ENCODE measurements at places on chromosomes 5 and 9.

DNA sequence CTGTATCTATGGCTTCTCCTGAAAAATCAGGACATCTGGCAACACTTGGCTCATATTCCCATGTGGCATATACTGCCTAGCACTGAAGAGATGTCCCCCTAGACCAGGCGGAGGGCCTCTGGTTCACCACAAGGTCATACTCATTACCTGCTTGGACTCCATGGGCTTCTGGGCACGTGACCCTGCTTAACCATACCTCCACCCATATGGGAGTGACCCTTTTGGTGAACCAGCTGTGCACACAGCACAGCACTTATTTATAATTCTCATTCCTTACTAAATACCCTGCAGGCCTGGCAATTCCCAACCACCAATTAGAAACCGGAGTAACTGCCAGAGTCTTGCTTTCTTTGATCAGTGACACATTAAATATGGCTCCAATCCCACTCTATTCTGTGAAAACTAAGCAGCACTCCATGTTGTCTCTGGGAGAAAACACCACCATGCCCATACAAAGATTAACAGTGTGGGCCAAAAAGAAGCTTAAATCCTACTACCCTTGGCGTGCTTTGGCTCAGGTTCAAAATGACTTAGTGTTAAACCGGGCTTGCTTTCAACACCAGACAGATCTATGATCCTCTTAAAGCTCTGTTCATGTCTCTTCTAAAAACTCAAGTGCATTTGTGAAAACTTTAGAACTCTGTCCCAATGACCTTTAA lies 57.7 kb downstream of the MTMR12 start:
- DNase-seq = no peak

DNA sequence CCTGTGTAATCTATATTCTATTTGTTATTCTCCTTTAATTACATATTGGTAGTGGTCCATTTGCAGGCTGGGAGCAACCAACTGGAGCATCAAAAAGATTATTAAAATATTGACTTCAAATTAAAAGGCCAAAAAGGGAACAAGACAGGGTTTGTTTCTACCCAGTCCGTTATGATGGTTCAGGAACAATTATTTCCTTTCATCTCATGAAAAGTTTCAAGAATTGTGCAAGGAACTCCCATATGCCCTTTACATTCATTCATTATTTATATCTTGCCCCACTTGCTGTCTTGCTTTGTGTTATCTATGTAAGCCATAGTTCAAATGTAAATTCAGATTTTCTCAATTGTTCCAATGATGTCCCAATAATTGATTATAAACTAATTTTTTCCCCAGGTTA lies 58.7 kb upstream of the TLE1 start:
- DNase-seq = no peak

GRCh38 chr9:116032683-116033440 lies 120.7 kb upstream of the PAPPA start:
- DNase-seq = no peak

- no peak for DNase-seq
Measured at GRCh38 chr9:79598562-79599345, 27.0 kb downstream of the TLE4 start.

DNA sequence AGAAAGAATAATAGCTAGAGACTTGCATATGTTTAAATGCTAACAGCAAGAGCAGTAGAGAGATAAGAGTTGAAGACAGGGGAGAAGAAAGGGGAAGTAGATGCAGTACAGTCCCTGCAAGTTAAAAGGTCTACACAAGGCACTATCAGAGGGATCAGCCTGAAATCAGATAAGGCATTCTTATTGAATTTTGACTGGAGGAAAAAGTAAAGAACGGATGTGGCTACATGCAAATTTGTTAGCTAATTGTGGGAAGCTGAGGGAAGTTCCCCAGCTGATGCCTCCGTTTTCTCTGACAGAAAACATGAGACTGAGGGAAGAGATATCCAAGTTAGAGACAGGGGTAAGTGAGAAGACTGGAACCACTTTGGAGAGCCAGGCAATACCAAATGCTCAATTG lies 12.9 kb upstream of the RHOBTB3 start:
- DNase-seq = peak; percentile 23

GRCh38 chr5:172142709-172143215 lies 45.3 kb downstream of the STK10 start:
- DNase-seq = no peak

DNA sequence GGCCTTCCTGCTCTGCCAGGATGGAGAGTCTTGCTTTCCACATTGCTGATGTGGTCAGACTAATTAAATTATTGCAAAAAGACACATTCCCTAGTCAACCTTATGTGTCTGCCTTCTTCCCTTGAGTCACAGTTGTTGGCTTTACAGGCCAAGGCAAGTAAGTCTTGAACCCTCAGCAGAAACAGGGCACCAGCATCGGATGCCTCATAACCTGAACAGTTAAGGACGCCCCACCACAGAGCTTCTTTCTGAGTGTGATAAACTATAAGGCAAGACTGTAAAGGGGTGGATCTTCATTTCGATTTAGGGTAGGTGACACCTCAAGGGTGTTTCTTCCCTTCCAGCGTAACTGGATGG lies 670 bp upstream of the KIF2A start:
- DNase-seq = no peak

DNA sequence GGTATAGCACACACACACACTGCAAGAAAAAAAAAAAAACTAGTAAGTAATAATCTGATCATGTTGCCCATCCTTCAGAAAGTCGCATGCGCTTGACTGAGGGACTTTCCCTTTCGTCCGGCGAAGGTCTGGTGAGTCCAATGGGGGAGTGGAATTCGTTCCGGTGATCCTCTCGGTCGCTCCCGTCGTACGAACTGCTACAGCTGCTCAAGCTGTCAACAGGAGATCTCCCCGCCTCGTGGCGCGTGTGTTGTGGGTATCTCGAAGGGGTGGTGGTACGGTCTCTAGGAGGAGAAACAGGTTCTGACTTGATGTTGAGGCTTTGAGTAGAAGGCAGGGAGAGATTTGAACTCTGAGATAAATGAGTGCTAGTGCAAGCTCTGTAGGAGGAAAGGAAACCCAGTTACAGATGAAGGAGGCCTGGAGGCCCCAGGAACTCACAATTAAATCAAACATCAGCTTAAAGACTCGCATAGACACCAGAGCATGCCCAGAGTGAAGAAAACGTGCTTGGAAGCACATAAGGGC lies 160.4 kb downstream of the MEF2C start:
- DNase-seq = no peak

DNA sequence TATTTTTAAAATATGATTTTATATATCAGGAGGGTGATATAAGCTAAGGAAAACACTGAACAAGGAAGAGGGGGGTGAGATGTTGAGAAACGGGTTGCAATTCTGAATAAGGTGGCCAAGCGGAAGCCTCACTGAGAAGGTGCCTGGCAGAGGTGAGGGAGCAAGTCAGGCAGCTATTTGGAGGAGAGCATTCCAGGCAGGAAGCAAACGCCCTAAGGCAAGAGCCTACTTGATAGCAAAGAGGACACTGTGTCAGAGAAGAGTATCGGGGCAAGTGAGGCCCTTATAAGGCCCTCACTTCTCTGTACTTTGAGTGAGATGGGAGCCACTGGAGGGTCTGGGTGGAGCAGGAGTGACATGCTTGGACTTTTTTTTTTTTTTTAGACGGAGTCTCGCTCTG lies 8.0 kb upstream of the CTNNA1 start:
- no peak for DNase-seq

DNA sequence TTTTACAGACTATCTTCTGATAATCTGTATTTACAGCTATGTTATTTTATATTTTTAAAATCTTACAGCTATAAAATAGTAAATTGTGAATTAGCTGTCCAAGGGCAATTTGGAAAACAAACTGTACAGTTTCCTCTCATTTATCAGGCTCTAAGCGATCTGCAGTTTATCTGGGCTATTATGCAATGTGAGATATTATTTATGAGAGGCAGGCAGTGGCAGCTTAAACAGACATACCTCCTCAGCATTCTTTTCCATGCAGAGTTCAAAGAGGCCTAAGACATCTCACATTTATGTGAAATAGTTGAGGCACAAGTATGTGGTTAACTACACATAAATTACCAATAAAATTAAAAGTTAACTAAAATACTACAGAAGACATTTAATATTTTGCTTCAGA lies 10.2 kb downstream of the NIPSNAP3B start:
- no peak for DNase-seq

DNA sequence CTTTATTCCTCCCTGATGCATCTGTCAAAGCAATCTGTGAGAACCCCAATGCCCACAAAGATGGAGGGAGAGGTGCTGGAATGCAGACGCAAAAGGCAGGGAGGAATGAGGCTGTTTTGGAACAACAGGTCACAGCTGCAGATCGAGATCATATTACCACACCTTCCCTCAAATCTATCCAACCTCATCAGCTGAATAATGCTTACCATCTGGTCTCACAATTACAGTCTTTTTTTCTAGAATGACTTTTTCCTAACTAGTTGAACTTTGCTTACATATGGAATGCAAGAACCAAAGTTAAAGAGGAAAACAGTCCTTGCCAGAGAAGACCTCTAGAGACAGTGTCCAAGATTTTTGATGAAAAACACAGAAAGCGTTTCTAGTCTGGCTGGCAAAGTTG lies 158.1 kb downstream of the LPAR1 start:
- no peak for DNase-seq

DNA sequence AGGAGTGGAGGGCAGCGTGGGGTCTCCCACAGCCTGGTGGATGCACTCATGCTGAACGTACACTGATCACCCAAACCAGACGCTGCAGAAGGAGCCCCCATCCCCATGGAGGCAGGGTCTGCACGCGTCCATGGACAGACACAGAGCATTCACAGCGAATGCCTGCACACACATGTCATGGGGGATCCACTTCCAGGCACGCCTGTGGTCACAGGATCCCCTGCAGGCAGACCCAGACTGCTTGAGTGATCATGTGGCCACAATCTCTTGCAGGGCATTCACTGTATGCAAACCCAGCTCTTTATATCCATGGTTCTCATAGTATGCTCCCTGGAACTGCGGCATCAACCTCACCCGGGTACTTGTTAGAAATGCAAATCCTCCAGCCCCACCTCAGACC lies 5.4 kb downstream of the SNCB start:
- DNase-seq = no peak

DNA sequence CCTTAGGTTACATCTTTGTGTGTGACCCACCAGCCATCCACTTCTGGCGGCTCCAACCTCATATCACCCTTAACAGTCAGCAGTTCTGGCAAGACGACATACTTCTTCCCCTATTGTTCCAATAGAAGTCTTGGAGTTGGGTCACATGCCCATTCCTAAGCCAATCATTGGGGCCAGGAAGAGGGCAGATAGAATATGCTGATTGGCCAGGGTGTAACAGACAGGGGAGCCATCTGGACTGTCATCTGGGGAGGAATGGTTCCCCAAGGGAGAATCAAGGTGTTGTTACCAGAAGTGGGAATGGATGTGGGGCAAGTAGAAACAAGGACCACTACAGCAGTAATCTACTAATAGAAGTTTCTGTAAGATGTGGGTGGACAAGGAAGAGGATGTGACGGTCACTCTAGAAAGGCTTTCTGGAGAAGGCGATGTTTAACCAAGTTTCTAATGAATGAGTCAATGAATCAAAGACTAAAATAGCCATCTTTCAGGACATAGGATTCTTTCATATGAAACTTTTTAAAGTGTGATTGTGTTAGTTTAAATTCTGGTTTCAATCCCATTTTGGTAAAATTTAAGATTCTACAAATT lies 200.4 kb downstream of the ARHGAP26 start:
- DNase-seq = no peak

DNA sequence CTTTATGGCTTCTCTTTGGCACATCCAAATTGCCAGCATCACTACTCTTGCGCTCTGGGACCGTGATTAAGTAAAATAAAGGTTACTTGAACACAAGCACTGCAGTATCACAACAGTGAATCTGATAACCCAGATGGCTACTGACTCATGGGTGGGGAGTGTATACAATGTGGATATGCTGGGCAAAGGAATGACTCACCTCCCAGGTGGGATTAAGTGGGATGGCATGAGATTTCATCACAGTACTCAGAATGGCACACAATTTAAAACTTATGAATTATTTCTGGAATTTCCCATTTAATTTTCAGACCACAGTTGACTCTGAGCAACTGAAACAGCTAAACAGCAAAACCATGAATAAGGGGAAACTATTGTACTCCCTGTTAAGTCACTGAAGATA lies 4.3 kb downstream of the GFM2 start:
- no peak for DNase-seq

- no peak for DNase-seq
Measured at GRCh38 chr5:90297045-90297764, 112.4 kb downstream of the CETN3 start.

DNA sequence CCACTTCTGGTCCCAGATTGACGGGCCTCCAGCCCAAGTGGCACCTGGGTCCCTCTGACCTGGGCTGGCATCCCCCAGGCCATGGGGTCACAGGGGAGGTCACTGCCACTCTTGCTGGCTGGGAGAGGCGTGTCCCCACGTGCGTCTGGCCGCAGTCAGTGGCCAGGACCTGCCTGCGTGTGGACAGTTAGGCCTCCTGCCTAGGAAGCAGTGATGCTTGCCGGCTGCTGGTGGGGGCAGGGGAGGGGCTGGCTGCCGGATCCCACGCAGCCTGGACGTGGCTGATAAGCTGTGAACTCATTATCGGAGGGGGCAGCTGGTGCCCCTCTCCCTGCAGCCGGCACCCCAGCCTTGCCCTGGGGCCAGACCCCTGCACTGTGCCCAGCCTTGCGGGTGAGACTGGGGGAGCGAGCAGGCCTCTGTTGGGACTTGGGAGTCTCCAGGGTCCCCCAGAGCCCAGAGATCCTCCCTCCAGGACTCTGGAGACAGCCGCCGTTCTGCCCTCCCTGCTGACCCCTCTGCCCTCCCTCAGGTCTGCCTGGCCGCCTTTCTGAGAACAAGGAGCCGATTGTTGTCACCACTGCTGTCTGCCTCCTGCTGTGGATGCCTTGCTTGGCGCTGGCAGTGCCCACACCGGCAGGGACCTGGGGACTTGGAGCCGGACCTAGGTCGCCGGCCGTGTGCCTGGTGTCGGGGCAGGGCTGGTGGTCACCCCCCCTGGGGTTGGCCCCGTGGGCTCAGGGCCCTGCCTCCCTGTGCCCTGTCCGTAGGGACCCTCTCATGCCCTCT lies 12.3 kb downstream of the RXRA start:
- no peak for DNase-seq

- no peak for DNase-seq
Measured at GRCh38 chr5:158471535-158471924, 612.6 kb upstream of the CLINT1 start.

DNA sequence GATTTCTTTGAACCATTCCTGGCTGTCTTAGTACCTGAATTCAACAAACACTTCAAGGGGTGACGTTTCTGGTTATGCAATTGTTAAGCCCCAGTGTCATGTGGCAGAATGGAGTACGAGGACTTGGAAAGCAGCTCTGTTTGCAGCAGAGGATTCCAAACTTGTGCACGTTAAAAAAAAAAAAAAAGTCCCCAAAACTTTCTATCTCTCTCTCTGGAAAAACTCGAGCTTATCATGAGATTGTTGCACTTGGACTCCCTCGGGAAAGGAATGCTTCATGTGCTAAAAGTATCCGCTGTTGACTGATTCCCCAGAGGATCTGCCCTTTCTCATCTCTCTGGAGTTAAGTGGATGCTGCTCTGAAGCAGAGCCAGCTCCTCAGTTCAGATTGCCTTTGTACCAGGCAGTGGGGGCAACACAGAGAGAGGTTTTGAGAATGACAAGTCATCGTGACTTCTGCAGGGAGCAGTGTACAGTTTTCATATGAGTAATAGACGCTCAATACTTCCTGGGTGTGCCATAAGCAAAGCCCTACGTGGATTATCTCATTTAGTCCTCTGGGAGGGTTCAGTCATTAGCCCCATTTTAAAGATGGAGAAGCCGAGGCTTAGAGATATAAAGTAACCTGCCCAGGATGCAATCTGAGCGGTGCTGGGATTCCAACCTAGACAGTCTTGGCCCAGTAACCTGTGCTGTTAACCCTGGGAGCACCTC lies 28.1 kb downstream of the TMOD1 start:
- DNase-seq = no peak

GRCh38 chr9:133322701-133323100 lies 13.3 kb downstream of the SURF6 start:
- DNase-seq = no peak

All from stimulated activated naive CD4-positive, alpha-beta T cell (primary cell).